Neural crest cell (in vitro differentiated cells): ENCODE measurements at places on chromosomes 3 and 15. TPM values are rescaled to one million over a fixed set of nuclear protein-coding genes. Genes with fewer than 3 reads are reported as not detected.

GRCh38 chr3:151015767-151016477, 43.4 kb upstream of the CLRN1 start:
- DNase-seq: no peak
- H3K36me3 ChIP-seq: no peaks in the 10 kb centered on the region
- H3K27ac ChIP-seq: no peak overlapping the region
- peaks cover 3% of the 10 kb centered on the region for H3K27me3 ChIP-seq
- no peaks in the 10 kb centered on the region for H3K4me1 ChIP-seq

Gene KY
- 0.33 and 0.52 TPM in 2 replicates for total RNA-seq

DNA sequence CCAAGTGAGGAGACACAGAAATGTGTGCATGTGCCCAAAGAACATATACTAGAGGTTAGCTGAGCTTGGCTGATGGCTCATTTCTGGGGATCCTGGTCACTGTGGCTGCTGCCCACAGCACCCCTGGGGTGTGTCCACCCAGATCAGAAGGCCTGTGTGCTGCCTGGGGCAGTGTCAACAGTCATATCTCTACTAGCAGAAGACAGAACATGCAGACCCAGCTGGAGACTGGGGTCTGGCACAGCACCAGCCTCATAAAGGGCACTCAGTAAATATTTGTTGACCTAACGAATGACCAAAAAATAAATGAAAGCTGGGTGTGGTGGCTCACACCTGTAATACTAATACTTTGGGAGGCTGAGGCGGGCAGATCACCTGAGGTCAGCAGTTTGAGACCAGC, 16.4 kb downstream of the CHRNA3 start:
- no peaks in the 10 kb centered on the region for H3K4me1 ChIP-seq
- DNase-seq: no peak
- no peak overlapping the region for H3K27ac ChIP-seq
- H3K36me3 ChIP-seq: peaks cover 8% of the 10 kb centered on the region
- H3K27me3 ChIP-seq: peaks cover 16% of the 10 kb centered on the region
- no peak overlapping the region for H3K4me3 ChIP-seq

Gene TNNC1
- total RNA-seq: 0.45 TPM in 1 of 2 replicates, not detected in the other

DNA sequence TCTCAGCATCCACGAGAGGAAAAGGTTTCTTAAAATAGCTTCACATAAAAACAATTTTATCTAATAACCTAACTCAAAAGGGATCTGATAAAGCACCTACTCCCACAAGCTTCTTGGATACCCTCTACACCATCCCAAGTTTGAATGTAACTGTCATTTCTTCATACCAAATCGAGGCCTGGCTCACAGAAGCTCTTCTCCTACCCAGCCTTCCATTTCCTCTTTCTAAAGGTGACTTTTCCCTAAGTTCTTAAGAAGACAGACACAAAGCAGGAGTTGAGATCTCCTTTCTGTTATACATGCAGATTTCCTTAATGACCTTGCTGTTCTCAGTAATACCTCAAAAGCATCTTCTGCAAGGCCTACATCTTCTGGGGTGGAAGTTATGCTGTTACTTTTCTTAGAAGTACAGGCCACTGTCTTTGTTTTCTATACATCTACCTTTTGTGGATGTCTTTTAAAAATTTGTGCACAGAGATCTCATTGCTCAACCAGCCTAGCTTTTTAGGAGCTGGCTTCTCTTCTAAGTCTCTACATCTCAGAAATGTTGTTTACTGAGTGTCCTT, 3.4 kb upstream of the LRRIQ4 start:
- no peak for DNase-seq
- no peaks in the 10 kb centered on the region for H3K27me3 ChIP-seq
- H3K4me1 ChIP-seq: peaks cover 28% of the 10 kb centered on the region
- peaks cover 9% of the 10 kb centered on the region for H3K36me3 ChIP-seq
- H3K4me3 ChIP-seq: peak overlapping the region; percentile 31
- no peak overlapping the region for H3K27ac ChIP-seq

DNA sequence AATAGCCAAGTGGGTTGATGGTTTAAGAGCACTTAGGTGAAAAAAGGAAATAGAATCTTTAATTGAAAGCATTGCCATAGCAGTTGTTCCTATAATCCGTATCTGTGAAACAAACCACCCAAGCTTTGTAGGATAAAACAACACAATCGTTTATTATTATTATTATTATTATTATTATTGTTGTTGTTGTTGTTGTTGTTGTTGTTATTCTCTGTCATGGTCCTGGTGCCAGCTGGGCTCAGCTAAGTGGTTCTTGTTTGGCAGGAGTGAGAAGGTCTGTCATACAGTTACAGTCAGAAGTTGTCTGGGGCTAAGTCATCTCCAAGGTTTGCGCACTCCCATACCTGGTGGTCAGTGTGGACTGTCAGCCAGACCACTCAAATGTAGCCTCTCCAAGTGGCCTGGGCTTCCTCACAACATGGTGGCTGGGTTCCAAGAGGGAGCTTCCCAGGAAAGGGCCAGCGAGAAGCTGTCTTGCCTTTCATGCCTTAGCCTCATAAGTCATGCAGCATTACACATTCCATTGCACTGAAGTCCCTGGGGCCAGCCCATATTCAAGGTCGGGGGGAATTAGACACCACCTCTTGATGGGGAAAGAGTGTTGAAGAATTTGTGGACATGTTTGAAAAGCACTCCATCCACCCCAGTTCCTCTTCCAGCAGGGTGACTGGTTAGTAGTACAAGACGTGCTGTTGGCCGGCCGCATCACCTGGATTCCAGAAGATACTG, 54.3 kb upstream of the FGD5 start:
- H3K4me3 ChIP-seq: no peak overlapping the region
- no peaks in the 10 kb centered on the region for H3K27me3 ChIP-seq
- no peak overlapping the region for H3K27ac ChIP-seq
- H3K36me3 ChIP-seq: no peaks in the 10 kb centered on the region

DNA sequence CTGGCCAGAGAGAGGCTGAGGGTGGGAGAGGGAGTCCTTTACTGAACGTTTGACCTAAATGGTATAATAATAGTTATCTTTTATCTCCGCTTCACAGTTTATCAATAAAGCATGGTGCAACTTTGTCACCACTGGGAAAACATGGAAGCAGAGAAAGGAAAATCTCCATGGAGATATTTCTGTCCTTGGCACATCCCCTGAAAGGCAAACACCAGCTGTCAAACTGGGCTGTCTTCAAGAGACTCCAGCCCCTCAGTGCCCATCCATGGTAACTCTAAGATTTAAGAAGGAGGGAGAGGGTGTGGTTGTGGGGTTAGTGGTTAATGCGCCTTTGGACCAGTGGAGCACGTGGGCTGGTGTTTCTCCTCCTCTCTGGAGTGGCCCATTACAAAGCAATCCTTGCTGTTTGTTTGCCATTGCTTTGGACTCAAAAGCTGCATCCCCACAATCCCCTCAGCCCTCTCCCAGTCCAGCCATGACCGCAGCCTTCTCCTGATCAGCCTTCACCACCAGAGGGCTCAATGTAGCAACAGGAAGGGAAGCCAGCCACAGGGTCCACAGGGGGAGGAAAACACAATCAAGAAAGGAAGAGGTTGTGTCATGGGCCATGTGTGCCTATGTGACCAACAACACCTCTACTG, 38.2 kb upstream of the FAM174B start:
- no peaks in the 10 kb centered on the region for H3K27me3 ChIP-seq
- peak; percentile 51 for DNase-seq
- H3K36me3 ChIP-seq: peaks cover 10% of the 10 kb centered on the region
- H3K4me1 ChIP-seq: no peaks in the 10 kb centered on the region

Gene DZIP3
- total RNA-seq: 23.1 and 24.2 TPM in 2 replicates

- peaks cover 11% of the 10 kb centered on the region for H3K36me3 ChIP-seq
- no peaks in the 10 kb centered on the region for H3K27me3 ChIP-seq
- H3K27ac ChIP-seq: no peak overlapping the region
- peaks cover 10% of the 10 kb centered on the region for H3K4me1 ChIP-seq
These were observed 13.3 kb upstream of the TMF1 start for GRCh38 chr3:69065318-69065964.

DNA sequence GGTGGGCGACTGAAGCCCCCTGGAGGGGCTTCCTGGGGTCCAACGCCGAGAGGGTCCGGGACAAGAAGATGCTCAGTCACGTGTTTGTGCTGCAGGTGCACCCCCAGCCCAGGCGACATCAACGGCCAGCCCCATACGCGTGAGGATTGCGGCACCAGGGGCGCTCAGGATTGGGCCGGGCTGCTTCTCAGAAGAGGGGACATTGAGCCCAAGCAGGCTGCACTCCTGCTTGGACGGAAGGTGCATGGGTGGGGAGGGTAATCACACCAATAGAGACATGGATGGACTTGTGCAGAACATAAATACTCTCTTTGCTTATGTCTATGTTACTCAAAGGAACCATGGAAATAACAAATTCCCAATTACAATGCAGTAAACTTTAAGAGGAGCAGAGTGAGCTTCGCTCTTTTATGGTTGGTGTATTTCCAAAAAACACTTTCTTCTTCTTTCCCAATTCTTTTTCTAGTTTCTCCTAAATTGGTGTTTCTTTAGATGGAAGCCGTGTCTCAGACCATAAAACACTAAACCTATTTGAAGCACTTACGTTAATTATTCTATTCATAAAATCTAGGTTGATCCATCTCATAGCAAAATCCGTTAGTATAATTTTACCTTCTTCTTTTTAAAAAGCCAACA, 182.7 kb downstream of the GOLGA6L6 start:
- no peak for DNase-seq
- no peak overlapping the region for H3K4me3 ChIP-seq
- no peak overlapping the region for H3K27ac ChIP-seq

GRCh38 chr3:166274351-166275023, 437.3 kb upstream of the BCHE start:
- H3K27me3 ChIP-seq: no peaks in the 10 kb centered on the region
- DNase-seq: no peak
- H3K4me3 ChIP-seq: no peak overlapping the region
- no peaks in the 10 kb centered on the region for H3K4me1 ChIP-seq
- no peaks in the 10 kb centered on the region for H3K36me3 ChIP-seq

Gene CCDC39
- 0.07 TPM in 1 of 2 replicates, not detected in the other for total RNA-seq

- no peak overlapping the region for H3K27ac ChIP-seq
- H3K36me3 ChIP-seq: no peaks in the 10 kb centered on the region
- no peak for DNase-seq
- H3K4me1 ChIP-seq: peaks cover 4% of the 10 kb centered on the region
- peaks cover 17% of the 10 kb centered on the region for H3K27me3 ChIP-seq
These were observed 602 bp upstream of the ATP2B2 start for GRCh38 chr3:10505791-10506585.

- H3K4me3 ChIP-seq: no peak overlapping the region
- H3K4me1 ChIP-seq: peaks cover 10% of the 10 kb centered on the region
- DNase-seq: no peak
- no peaks in the 10 kb centered on the region for H3K36me3 ChIP-seq
- peak overlapping the region; percentile 79 for H3K27ac ChIP-seq
- no peaks in the 10 kb centered on the region for H3K27me3 ChIP-seq
These were observed 10.4 kb downstream of the TEX264 start for GRCh38 chr3:51681453-51681852.

DNA sequence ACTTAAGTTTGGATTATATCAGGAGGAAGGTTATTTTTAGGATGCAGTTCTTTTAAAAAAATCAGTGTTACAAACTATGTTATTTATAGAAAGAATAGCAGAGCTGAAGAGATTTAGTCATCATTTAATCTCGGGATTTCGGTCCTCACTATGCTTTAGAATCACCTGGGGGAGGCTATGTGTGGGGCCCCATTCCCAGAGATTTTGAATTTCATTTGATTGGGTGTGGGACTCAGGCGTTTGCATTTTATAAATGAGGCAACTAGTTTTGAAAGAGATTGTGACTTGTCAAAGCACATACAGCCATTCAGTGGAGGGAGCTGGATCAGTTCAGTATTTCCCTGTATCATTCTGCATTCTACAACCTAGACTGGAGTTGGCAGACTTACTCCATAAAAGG, 36.8 kb downstream of the TFG start:
- peaks cover 18% of the 10 kb centered on the region for H3K36me3 ChIP-seq
- H3K4me3 ChIP-seq: no peak overlapping the region
- no peaks in the 10 kb centered on the region for H3K4me1 ChIP-seq
- H3K27ac ChIP-seq: no peak overlapping the region
- H3K27me3 ChIP-seq: no peaks in the 10 kb centered on the region

Gene HDC
- total RNA-seq: 2.6 and 3.5 TPM in 2 replicates

GRCh38 chr3:180284331-180285110, 247.8 kb upstream of the PEX5L start:
- peaks cover 2% of the 10 kb centered on the region for H3K27me3 ChIP-seq
- no peak overlapping the region for H3K4me3 ChIP-seq
- no peak overlapping the region for H3K27ac ChIP-seq
- no peaks in the 10 kb centered on the region for H3K36me3 ChIP-seq

Gene CSPG4
- total RNA-seq: 5.3 and 5.4 TPM in 2 replicates

- H3K36me3 ChIP-seq: no peaks in the 10 kb centered on the region
- no peaks in the 10 kb centered on the region for H3K27me3 ChIP-seq
- no peak overlapping the region for H3K27ac ChIP-seq
- no peak overlapping the region for H3K4me3 ChIP-seq
These were observed 1.8 kb upstream of the CCR1 start for GRCh38 chr3:46209746-46210470.

DNA sequence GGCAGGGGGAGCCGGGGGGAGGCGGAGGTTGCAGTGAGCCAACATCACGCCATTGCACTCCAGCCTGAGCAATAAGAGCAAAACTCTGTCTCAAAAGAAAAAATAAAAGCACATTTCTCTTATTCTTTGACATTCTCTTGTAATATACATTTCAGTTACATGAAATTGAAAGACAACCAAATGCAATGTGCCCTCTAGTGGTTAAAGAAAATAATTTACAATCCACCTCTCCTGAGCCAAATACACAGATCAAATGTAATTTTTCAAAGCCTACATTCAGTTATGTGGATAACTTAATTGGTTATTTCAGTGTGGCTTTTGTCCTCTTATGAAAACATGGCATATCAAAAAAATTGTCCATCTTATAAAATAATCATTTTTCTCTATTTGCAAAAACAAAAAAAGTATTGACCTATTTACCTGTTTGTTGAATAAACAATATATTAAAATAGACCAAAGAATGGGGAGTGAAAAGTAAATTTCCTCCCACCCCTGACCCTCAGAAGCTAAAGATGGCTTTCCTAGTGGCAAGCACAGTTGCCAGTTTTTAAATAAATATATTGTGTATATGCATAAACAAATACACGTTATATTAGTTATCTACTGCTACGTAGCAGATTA, 14.2 kb upstream of the U2SURP start:
- peaks cover 7% of the 10 kb centered on the region for H3K4me1 ChIP-seq
- H3K27ac ChIP-seq: no peak overlapping the region
- no peaks in the 10 kb centered on the region for H3K36me3 ChIP-seq
- DNase-seq: no peak
- no peak overlapping the region for H3K4me3 ChIP-seq
- H3K27me3 ChIP-seq: no peaks in the 10 kb centered on the region

DNA sequence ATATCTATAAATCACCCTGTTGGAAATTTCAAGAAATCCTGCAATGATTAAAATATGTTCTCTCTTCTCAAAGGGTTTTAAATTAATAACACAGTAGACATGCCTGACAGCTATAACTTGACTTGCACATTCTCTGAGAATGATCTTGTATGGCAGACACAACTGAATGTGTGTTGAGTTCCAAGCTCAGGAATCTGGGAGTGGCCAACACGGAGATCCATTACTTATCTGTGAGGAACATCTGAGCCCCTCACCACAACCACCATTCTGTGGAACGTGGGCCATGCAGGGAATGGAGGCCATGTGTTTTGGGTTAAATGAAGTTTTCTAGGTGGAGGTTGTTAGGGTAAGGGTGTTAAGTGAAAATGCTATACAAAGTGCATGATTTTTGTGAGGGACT, 105.3 kb upstream of the CHMP2B start:
- no peak for DNase-seq
- no peak overlapping the region for H3K4me3 ChIP-seq
- H3K27me3 ChIP-seq: no peaks in the 10 kb centered on the region
- H3K36me3 ChIP-seq: no peaks in the 10 kb centered on the region
- no peak overlapping the region for H3K27ac ChIP-seq

- no peak overlapping the region for H3K27ac ChIP-seq
- H3K27me3 ChIP-seq: no peaks in the 10 kb centered on the region
- no peaks in the 10 kb centered on the region for H3K36me3 ChIP-seq
- H3K4me3 ChIP-seq: no peak overlapping the region
- peaks cover 5% of the 10 kb centered on the region for H3K4me1 ChIP-seq
These were observed 114.7 kb downstream of the ETFA start for GRCh38 chr15:76196269-76197231.

Gene ZMYND10
- total RNA-seq: 2.3 and 2.5 TPM in 2 replicates
